ENCODE measurements at places on chromosomes 7 and 10.
A peak's percentile ranks its signal among the peaks of the same experiment; 100 is the strongest.

GRCh38 chr7:130970196-130970595 lies 236.2 kb upstream of the KLF14 start:
- DNase-seq, result no peak

GRCh38 chr10:62016623-62017490 lies 115.4 kb downstream of the ARID5B start:
- DNase-seq, result peak; percentile 67

DNA sequence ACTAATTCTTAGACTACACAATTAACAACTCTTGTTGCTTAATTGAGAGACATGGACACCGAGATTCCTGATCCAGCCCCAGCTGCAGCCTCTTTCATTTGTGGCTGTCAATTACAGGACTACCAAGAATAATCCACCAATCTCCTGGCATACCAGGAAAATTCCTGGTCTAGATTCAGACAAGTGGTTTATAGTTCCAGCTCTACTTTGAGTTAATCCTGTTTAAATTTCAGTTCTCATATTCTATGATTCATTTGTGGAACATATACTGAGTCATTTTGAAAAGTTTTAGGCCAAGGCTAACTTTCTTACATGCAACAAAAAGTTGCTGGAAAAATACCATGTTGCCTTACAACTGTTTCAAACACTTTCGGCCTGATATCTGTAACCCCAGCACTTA lies 253.5 kb downstream of the MAGI2 start:
- peak; percentile 47 for DNase-seq

- DNase-seq, result peak; percentile 50
Observed at GRCh38 chr7:12674861-12675260, 12.6 kb upstream of the ARL4A start.

DNA sequence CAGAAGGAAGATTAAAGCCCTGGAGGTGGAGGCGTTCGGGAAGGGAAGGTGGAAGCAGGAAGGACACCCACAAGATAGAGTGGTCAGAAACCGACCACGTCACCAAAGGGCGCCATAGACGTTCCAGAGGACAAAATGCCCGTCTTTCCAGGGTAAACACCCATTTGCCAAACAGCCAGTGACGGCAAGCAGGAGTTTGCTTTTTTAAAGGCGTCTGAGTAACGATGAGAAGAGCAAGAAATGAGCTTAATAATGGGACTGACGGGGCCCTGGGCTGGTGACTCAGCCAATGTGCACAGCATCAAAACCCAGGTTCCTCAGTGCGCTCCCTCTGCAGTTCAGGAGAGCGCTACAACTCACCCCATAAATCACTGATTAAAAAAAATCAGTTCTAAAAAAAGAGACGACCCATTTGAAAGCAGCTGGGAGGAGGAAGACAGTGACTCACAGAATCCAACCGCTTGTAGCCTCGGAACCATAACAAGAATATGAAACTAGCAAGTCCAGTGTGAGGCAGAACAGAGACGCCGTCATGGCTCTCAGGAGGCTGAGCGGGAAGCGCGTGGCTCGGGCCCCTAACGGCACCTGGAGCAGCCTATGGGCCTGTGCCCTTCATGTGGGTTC lies 5.9 kb downstream of the DIP2C start:
- DNase-seq, result peak; percentile 99

DNA sequence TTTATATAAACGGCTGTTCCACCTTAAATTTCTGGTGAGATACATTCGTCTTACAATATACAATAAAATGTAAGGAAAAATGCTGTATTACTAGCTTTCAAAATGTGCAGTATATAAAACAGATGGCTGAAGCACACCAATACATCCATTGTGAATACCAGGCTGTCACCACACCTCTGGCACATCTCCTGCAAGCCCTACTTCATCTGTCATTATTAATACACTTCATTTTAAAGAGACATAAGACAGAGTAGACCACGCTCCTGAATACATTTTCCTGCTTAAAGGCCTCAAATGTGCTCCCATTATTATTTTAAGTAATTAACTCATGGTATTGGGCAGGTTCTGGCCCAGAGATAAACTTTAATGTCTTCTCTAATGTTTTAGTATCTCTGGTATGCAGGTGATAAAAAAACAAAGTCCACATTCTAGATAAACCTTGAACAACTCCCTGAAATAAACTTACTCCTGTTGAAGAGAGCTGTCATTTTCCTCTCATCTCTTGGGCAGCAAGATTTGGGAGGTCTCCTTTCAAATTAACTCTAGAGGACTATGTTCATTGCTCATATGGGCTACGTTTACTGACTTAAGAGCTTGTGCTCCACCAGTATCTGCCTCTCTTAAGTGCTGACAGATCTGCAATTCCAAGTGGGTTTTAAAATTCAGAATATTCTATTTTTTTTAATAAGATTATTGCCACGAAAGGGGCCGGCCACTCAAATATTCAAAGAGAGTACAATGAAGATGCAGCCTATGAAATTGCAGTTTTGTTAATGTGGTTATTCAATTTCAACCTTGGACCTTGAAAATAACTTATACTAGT lies 396.5 kb upstream of the SEMA3D start:
- DNase-seq, result no peak

- DNase-seq, result no peak
Observed at GRCh38 chr10:114694752-114695151, 36.7 kb upstream of the ABLIM1 start.

DNA sequence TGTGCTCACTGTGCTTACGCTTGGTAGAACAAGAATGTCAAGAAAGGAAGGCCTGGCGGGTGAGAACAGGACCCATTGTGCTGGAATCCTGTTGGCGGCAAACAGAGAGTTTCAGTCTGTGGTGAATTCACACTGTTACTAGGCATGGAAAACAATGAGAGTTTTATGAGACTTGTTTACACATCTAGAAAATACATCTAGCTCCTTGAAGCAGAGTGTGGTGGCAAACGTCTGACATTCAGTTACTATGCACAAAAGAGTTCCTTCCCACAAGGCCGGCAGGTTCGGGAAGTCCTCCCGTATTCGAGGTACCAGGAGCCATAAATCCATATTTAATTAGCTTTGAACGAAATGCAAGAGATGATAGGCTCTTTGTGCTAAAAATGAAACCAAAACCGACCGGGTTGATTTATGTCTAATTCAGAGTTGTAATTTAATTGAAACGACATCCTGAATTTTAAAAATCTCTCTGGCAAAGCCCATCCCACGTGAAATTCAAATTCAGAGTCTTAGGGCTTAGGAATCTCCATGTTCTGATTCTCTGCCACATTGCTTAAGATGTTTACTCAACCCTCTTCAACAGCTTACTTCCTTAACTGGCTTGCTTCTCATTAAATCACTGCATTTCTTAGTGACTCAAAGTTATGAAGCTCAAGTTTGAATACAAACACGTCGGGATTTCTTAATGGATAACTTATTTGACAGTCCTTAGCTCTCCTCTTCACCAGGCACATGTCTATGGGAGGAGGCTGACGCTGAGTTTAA lies 299.9 kb upstream of the PITRM1 start:
- DNase-seq, result peak; percentile 82

DNA sequence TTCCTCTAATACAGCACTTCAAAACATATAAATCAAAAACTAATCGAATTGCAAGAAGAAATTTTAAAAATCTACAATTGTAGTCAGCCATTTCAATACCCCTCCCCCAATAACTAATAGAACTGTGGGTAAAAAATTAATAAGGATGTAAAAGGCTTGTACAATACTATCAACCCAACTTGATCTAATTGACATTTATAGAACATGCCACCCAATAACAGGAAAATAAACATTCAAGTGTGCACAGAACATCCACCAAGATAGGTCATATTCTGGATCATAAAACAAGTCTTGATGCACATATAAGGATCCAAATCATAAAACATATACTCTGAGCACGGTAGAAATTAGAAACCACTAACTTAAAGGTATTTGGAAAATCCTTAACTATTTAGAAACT lies 4.0 kb upstream of the GPAM start:
- no peak for DNase-seq

DNA sequence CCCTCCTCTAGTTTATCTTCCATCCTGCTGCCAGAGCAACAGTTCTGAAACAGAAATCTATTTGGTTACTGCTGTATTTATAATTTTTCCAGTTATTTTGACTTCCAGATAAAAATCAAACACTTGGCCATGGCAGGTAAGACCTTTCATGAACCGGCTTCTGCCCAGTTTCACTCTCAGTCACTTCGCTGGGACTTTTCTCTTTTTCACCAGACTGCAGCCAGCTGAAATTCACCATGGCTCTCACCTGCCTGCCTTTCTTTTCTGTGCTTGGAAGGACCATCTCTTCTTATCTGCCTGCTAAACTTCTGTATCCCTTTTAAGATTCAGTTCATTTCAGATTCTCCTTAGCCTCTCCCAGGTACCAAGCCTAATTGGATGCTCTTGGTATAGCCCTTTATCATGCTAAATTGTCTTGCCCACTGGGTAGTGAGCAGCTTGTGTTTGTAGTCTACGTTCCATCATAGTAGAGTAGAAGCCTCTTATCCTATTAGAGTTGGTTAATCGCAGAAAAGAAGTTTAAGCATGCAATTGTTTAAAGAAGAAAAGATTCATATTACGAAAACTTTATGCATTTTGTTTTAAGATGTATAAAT lies 71.7 kb downstream of the TAF3 start:
- DNase-seq, result no peak

GRCh38 chr10:35611750-35612149 lies 6.6 kb downstream of the GJD4 start:
- no peak for DNase-seq

- no peak for DNase-seq
Observed at GRCh38 chr10:66587680-66588050, 338.2 kb upstream of the LRRTM3 start.

DNA sequence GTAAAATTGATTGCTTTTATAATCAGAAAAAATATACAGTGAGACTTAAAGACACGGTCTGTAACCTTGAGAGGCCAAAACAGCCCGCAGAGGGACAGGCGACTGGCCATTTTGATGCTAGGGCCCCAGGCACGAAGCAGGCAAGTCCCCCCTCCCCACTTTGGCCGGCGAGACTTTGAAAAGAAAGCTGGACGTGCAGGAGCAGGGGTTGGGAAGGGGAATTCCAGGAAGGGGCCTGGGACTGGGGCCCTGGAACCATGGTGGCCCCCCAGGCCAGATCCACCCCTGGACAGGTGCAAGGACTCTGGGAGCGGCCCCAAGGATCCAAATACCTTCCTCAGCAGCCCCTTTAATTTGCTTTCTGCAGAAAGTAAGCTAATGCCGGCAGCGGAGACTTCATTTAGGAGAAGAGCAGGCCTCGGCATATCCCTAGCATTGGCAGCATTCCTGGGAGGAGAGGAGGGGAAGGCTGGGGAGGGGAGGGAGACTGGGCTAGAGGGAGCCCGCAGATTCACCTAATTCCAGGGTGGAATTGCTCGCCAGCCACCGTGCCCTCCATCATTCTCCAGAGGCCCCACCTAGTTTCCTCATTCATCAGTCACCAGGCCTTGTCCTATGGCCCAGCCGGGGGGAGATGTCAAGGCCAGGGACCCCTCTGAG lies 24.9 kb upstream of the TNRC18 start:
- DNase-seq, result no peak

- DNase-seq, result no peak
Observed at GRCh38 chr7:51304729-51305128, 11.9 kb downstream of the COBL start.

DNA sequence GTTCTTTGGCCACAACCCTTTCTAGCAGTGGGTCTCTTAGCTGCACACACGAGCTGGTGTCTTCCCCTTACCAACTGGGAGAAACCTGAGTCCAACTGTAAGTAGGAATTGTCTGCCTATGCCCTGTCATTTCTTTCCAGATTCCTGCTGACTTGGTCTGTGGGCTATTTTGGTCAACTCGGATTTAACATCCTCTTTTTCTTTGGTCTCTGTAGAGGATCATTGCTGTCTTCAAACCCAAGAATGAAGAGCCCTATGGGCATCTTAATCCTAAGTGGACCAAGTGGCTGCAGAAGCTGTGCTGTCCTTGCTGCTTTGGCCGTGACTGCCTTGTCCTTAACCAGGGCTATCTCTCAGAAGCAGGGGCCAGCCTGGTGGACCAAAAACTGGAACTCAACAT lies 10.3 kb downstream of the PI4K2A start:
- DNase-seq, result no peak

- no peak for DNase-seq
Observed at GRCh38 chr10:128892005-128892404, 575.0 kb upstream of the MGMT start.

DNA sequence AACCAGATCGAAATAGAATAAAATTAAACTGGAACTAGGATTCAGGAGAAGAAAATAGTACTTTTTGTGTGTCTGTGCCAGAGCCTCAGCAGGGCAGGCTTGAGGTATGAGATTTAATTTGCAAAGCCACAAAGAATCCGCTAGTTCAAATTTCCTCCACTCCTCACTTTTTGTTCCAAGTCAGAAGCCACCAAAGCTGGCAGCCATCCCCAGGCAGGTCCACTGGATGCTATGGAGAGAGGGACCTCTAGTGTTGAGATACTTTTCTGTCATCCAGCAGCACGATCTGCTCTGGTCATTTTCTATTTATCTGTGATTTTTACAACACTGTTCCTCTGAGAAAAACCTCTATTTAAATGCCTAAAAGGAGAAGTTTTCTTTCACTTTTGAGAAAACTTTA lies 147.9 kb upstream of the FRMD4A start:
- DNase-seq, result peak; percentile 86

DNA sequence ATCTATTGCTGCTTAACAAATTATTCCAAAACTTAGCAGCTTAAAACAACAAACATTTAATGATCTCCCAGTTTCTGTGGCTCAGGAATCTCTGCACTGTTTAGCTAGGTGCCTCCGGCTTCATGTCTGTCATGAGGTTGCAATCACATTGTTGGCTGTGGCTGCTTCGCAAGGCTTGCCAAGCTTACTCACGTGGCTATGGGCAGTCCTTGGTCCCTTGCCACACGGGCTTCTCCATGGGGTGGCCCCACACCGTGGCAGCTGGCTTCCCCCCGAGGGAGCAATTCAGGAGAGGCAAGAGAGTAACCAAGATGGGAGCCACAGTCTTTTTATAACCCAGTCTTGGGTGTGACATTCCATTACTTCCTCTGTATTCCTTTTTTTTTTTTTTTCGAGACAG lies 67.4 kb downstream of the NEURL1 start:
- DNase-seq, result no peak

DNA sequence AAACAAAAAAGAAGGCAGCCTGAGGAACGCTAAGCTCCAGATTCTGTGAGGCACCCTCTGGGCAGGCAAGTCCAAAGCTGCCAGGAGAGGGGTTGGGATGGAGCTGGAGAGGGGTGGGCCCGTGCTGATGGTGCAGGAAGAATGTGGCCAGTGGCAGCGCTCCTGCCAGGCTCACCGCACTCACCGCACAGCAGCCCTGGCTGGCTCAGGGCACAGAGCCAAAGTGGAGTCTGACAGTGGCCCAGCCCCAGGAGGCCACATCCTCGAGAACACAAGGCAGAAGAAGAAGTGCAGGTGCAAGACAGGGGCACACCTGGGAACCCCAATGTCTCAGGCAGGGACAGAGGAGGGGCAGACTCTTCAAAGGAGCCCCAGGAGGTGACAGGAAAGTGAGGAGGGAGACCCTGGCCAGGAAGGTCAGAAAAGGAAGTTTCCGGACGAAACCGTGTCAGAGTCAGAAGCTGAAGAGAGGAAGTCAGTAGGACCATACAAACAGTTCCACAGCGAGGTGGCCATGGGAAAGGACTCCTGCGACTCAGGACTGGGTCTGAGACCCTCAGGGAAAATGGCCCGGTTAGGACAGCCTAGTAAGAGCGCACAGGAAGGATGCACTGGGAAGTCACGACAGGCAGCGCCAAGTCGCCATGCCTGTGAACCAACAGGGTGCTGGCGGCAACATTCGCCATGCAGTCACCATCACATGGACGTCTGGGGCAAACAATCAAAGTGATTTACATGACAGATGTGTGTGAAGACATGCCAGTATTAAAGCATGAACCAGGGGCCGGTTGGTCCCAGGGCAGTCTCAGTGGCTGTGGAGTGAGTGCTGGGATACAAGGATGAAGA lies 54.4 kb downstream of the COBL start:
- no peak for DNase-seq

- DNase-seq, result no peak
Observed at GRCh38 chr7:3461923-3462322, 160.9 kb downstream of the SDK1 start.
